Suppressor macrophage treated with lipopolysaccharide for 1 hour (primary cell): ENCODE measurements at places on chromosomes 12 and 14.

GRCh38 chr12:22536971-22537544 lies 7.3 kb downstream of the C2CD5 start:
- DNase-seq: no peak

GRCh38 chr14:95331708-95332408 lies 12.2 kb upstream of the CLMN start:
- DNase-seq: no peak

- no peak for DNase-seq
Measured at GRCh38 chr14:94401083-94401482, 12.7 kb upstream of the SERPINA1 start.

DNA sequence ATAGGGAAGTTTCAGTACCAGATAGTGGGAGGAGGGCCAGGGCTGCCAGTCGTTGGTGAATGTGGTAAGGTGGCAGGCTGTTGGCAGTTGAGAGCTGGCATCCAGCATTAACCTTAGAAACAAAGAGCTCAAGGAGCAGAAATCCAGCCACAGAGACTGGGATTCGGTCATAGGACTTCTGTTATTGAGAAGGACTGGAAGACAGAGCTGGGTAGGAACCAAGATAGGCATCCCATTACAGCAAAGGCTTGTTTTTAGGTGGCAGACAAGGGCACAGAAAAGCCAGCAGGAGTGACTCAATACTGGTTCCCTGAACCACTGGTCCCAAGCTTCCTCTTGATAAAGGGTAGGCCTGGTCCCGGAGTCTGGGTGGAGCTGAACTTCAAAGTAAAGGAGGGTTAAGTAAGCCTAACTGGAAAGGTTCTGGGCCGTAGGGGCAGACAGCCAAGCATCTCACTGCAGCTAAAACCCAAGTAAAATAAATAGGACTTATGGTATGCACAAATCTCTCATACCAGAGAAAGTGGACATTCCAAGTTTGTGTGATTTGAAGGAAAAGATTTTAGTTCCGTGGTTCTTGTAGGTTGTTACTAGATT lies 147.9 kb downstream of the ETV6 start:
- DNase-seq: peak; percentile 59

DNA sequence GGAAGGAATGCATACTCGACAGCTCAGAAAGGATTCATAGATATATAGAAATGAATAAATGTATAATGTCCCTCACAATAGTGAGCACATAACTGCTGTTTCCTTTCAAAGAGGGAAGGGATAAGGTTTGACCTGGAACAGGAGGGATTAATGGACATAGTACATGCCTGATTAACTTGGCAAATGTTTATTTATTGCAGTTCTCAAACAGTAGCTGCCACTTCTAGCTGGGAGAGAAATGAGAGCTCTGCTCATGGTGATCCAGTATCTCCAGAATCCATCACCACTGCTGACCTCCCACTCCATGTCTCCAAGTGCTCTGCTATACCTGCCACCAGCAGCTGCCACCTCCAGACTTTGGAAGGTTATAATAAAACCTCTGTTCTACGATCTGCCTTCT lies 108.1 kb downstream of the LRIG3 start:
- DNase-seq: no peak

DNA sequence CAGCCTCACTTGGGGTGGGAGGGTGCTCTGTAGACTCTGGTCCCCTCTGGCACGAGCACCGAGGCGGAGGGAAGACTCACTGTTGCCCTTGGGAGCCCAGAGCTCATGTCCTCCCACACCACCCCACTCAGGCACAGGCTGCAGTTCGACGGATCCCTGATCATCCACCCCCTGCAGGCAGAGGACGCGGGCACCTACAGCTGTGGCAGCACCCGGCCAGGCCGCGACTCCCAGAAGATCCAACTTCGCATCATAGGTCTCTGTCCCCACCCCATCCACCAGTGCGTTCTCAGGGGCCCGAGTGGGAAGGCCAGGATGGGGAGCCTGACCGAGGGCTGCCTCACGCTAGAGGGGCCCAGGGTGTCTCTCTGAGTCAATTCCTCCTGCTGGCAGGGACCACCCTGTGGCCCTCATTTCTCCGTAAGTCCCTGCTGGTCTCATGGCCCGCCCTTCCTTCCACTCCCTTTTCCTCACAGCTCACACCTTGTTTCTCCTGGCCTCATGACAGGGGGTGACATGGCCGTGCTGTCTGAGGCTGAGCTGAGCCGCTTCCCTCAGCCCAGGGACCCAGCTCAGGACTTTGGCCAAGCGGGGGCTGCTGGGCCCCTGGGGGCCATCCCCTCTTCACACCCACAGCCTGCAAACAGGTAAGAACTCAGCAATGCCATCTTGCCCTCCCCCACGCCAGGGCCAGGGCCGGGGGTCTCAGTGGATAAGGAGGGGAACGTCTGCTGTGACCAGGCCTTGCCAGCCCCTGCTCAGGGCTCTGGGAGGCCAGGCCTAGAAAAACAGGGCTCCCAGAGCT lies 27.0 kb downstream of the PAPLN start:
- no peak for DNase-seq
